ENCODE measurements at places on chromosomes 7 and 10. TPM values are rescaled to one million over a fixed set of nuclear protein-coding genes. Genes with fewer than 3 reads are reported as not detected.

DNA sequence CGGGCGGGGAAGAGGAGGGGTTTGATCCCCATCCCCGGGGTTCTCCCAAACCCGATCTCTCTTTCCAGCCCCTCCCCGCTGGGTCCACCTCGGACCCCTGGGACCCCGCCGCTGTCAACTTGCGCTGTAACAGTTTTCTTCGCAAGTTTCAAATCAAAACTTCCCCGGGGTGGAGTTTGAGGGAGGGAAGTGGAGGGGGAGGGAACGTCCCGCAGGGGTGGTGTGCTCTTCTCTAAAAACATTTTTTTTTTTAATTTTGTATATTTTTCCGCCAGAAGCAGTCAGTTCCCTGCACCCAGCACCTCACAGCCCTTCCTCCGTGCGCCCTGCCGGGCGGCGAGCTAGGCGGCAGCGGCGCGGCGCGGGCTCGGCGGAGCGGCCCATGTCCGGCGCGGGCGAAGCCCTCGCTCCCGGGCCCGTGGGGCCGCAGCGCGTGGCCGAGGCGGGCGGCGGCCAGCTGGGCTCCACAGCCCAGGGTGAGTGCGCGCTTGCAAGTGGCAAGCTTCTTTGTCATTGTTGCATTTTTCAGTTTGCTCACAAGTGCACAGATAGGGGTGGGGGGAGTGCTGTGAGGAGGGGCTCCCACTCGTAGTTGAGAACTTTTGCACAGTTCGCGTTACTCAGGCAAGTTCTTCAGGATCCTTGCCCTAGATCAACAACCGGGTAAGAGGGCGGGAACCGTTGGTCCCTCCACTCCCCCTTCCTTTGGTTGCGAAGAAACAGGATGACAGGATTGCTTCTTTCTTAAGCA, 933 bp downstream of the MDFIC start:
- DNase-seq: peak; percentile 47

- no peak for DNase-seq
Measured at GRCh38 chr7:28988810-28989209, 30.7 kb upstream of the TRIL start.

The LEP gene
- not detected for total RNA-seq

The SEMA3E gene
- total RNA-seq: not detected
